ENCODE measurements at places on chromosomes 2 and 18. TPM values are rescaled to one million over a fixed set of nuclear protein-coding genes. Genes with fewer than 3 reads are reported as not detected.

DNA sequence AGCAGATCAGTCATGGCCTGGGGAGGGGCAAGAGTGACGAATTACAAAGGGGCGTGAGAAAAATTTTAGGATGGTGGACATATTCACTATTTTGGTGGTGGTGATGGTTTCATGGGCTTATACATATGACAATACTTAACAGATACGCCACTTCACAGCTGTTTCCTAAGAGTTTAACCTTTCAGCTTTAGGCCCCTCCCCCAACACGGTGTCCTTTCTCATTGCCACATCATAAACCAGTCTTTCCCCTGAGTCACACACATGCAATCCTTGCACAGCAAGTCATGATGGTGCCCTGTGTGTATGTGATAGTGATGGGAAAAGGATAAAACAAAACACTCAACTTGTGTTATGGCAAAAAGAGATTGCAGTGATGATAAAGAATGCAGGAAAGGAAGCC is 47.6 kb upstream of the IL1R1 start:
- H3K27ac ChIP-seq: no peak overlapping the region
- H3K36me3 ChIP-seq: no peaks in the 10 kb centered on the region
- no peak for DNase-seq
- H3K4me3 ChIP-seq: no peak overlapping the region
- no peaks in the 10 kb centered on the region for H3K27me3 ChIP-seq
- no peaks in the 10 kb centered on the region for H3K4me1 ChIP-seq

DNA sequence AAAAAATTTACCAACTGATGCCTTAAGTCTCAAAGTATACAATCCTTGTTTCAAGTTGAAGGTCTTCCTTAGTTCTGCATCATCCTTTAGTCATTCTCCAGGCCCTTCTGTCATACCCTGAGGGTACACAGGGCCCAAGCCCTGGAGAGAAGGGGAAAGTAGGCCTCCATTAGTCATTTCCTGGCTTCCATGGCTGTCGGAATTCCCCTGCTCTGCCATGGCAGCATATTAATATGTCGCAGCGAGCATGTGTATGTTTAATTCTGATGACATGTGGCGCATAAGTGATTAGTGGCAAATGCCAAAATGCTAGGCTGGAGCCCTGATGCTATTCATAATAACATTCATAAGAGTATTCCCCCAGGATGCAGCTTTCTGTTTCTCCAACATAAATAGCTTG is 22.1 kb downstream of the GPR39 start:
- no peaks in the 10 kb centered on the region for H3K4me1 ChIP-seq
- no peaks in the 10 kb centered on the region for H3K27me3 ChIP-seq
- DNase-seq: no peak
- H3K4me3 ChIP-seq: no peak overlapping the region

DNA sequence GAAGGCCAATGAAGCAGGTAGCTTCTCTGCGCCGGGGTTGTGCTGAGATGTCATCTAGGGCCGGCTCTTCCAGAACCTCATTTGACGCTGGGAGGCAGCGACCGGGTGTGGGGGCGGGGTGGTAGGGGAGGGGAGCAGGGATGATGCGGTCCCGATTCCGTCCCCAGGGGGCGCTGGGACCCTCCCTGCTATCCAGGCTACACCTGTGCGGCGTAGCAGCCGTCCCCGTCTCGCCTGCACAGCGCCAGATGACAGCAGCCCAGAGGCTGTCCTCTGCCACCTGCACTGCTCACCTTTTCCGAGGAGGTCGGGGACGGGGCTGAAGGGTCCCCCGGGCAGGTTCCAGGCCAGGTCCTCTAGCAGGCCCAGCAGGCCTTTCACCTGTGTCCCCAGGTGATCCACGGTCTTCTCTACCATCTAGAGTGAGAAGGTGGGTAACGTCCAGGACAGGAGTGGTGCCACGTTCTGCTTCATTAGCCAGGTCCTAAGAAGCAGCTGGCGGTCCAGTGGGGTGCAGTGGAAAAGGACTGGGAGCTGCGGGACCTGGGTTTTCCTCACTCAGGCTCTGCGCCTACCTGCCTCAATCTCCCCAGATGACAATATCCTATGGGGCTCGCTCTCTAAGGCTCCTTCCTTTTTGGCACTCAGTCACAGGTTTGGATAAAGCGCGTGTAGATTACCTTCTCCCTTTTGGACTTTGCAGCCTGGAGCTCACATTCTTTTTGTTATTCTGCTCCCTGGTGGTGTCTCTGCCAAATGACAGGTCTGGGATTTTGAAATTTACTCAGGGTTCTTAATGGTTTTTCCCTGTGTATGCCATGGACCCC is 56.0 kb upstream of the RAB6C start:
- no peak overlapping the region for H3K27ac ChIP-seq
- no peaks in the 10 kb centered on the region for H3K27me3 ChIP-seq
- H3K4me3 ChIP-seq: peak overlapping the region; percentile 52
- no peaks in the 10 kb centered on the region for H3K36me3 ChIP-seq
- no peaks in the 10 kb centered on the region for H3K4me1 ChIP-seq
- DNase-seq: no peak

DNA sequence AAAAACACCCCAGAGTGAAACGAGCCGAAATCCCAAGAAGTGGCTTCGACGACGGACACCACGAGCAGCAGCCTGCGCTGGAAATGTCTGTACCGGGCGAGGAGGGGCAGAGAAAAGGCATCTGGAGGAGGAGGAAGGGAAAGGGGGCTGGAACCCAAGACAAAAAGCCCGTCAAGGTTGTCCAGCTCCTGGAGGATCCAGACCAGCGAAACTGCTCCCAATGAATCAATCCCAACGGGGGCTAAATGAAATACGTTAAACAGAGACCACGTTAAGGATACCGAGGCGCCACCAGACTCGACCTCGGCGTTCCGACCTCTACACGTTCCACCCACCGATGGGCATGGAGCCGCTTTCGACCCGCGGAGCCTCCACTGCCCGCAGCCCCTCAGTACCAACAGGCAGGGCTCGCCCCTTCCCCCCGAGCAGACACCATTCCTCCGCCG is 400 bp downstream of the CCDC88A start:
- H3K27ac ChIP-seq: peak overlapping the region; percentile 83
- H3K36me3 ChIP-seq: no peaks in the 10 kb centered on the region
- H3K4me3 ChIP-seq: peak overlapping the region; percentile 91
- DNase-seq: no peak

HOXD3 gene
- total RNA-seq: 4.8 TPM

PLCD4 gene
- 1.8 TPM for total RNA-seq

DNA sequence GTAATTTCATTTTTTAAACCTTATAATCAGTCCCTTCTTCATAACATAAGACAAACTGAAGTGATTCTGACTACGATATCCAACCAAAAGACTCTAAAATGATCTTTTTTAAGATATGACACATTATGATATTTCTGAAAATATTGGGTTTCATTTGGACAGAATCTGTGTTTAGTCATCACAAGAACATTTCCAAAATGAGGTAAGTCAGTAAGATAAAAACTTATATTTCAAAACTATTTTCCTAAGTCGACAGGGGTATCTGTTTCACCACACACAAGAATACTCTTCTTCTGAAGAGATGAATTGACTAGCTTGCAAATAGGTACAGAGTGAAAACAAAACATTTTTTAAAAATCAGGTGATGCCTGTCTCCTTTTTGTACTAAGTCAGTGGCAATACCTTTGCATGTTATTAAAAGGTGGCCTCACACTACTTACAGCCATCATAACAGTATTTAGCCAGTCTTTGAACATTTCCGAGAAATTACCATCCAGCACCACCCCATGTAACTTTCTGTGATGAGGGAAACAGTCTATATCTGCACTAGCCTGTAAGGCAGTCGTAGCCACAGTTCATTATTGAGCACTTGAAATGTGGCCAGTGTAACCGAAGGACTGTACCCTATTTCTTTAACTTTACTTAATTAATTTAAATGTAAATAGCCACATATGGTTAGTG is 13.5 kb downstream of the STK39 start:
- H3K4me1 ChIP-seq: no peaks in the 10 kb centered on the region
- no peak overlapping the region for H3K4me3 ChIP-seq
- no peak for DNase-seq

UGT1A5 gene
- not detected for total RNA-seq

FER1L5 gene
- 0.98 TPM for total RNA-seq

DNA sequence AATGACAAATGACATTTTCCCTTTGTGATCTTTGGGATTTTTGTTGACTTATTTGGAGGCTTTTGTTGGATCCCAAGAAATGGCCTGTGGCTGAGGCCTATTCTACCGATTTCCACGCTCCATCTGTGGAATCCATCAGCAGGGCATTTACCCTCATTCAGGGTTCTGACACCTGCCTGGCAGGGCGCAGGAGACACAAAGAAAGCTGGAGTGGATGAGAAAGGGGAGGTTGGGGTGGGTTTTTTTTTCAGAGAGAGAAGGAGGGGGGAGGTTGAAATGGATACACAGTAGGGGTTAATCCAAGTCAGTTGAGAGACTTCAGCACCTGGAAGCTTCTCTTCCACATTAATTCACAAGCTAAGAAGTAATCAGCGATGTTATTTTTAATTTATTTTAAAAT is 59.7 kb downstream of the PAX3 start:
- no peaks in the 10 kb centered on the region for H3K4me1 ChIP-seq
- no peak overlapping the region for H3K4me3 ChIP-seq
- H3K36me3 ChIP-seq: no peaks in the 10 kb centered on the region
- H3K27me3 ChIP-seq: no peaks in the 10 kb centered on the region
- DNase-seq: no peak

CHN1 gene
- 14.7 TPM for total RNA-seq

- no peak overlapping the region for H3K27ac ChIP-seq
- no peak for DNase-seq
- no peaks in the 10 kb centered on the region for H3K4me1 ChIP-seq
- peak overlapping the region; percentile 34 for H3K4me3 ChIP-seq
Measured at GRCh38 chr2:219476652-219477151, 22.0 kb upstream of the GMPPA start.

GRCh38 chr2:204315236-204315662 is 230.0 kb upstream of the PARD3B start:
- DNase-seq: no peak
- H3K4me1 ChIP-seq: no peaks in the 10 kb centered on the region
- peak overlapping the region; percentile 13 for H3K4me3 ChIP-seq
- H3K27me3 ChIP-seq: no peaks in the 10 kb centered on the region
- no peaks in the 10 kb centered on the region for H3K36me3 ChIP-seq
- no peak overlapping the region for H3K27ac ChIP-seq

DNA sequence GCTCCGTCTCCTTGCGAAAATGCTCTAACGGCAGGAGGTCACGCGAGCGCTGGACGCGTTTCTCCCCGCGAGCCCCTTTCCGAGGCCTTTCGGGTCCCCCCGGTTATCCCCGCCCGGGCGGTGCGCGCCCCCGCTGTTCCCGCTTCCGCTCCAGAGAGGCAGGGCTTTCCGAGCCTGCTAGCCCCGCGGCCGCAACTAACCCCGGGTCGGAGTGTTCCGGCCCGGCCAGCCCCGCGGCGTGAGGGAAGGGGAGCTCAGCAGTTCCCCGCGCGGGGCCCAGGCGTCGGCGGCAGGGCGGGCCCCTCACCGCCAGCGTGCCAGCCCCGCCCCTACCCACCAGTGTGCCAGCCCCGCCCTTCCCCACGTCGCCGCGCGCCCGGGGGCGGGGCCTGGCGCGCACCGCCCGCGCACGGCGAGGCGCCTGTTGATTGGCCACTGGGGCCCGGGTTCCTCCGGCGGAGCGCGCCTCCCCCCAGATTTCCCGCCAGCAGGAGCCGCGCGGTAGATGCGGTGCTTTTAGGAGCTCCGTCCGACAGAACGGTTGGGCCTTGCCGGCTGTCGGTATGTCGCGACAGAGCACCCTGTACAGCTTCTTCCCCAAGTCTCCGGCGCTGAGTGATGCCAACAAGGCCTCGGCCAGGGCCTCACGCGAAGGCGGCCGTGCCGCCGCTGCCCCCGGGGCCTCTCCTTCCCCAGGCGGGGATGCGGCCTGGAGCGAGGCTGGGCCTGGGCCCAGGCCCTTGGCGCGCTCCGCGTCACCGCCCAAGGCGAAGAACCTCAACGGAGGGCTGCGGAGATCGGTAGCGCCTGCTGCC is at the start of gene MSH6:
Gene MSH6 (plus strand): TSS at position 475 of the 815 bp plus-strand sequence. CDS start 89 bp downstream, at position 564.
- peak within 1 kb of the TSS; percentile 90 for H3K27ac ChIP-seq
- no peaks in the 10 kb centered on the region for H3K36me3 ChIP-seq
- peak within 1 kb of the TSS; percentile 92 for H3K4me3 ChIP-seq
- no peaks in the 10 kb centered on the region for H3K27me3 ChIP-seq
- no peaks in the 10 kb centered on the region for H3K4me1 ChIP-seq

DNA sequence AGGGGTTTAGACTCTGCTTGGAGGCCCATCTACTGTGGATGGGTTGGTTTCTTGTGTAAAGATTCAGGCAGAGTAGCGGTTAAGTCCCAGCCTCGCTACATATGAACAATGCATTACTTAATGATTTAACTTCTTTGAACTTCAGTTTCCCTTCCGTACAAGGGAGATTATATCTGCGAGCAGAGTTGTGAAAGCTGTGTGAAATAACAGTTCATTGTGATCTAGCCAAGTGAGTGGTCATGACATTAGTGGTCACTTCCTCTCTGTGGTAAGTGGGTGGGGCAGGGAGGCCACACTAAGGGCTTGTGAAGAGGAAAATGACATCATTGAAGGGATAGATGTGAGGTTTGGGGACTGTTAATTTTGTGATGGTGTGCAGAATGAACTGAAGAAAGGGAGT is 14.1 kb upstream of the MEX3C start:
- no peak overlapping the region for H3K4me3 ChIP-seq
- H3K4me1 ChIP-seq: no peaks in the 10 kb centered on the region
- H3K27me3 ChIP-seq: no peaks in the 10 kb centered on the region
- H3K36me3 ChIP-seq: no peaks in the 10 kb centered on the region
- DNase-seq: no peak

CACNB4 gene
- total RNA-seq: 1.6 TPM

- no peak for DNase-seq
- H3K27ac ChIP-seq: no peak overlapping the region
- no peaks in the 10 kb centered on the region for H3K4me1 ChIP-seq
- no peaks in the 10 kb centered on the region for H3K36me3 ChIP-seq
Measured at GRCh38 chr2:171136024-171136423, 24.7 kb downstream of the TLK1 start.

DNA sequence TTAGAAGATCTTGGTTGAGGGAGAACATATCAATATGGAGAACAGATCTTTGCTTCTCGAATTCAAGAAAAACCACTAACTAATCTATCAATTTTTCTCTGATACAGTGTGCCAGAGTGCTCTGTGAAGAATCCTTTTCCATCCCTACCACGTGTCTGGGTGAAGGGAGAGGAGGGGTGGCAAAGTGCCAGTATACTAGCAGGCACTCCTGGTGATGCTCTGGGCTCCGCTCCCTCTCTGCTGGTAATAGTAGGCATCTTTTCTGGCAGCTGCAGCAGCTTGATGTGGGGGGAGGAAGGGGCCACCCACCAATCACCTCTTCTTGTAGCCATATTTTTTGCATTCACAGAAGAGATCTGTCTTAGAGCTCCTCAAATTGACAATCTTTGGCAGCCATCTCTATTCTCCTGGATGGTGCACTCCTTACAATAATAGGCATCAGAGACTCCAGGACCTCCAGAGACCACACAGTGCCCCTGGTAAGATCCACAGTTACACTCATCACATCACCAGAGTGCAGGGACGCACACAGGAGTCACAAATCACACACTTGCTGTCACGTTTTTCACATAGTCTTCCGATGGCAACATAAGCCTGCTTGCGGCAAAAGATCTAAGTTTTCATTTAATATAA is 15.7 kb downstream of the STK39 start:
- no peak overlapping the region for H3K27ac ChIP-seq
- no peaks in the 10 kb centered on the region for H3K4me1 ChIP-seq
- no peaks in the 10 kb centered on the region for H3K36me3 ChIP-seq
- H3K27me3 ChIP-seq: no peaks in the 10 kb centered on the region

SERPINB3 gene
- not detected for total RNA-seq

GRCh38 chr2:223513771-223514455 is 88.2 kb downstream of the SCG2 start:
- H3K4me3 ChIP-seq: no peak overlapping the region
- no peaks in the 10 kb centered on the region for H3K27me3 ChIP-seq
- H3K4me1 ChIP-seq: no peaks in the 10 kb centered on the region
- no peak overlapping the region for H3K27ac ChIP-seq
- H3K36me3 ChIP-seq: no peaks in the 10 kb centered on the region
- no peak for DNase-seq

SIX2 gene
- total RNA-seq: 0.98 TPM

NAT8 gene
- total RNA-seq: not detected

PDIA6 gene
- 118 TPM for total RNA-seq

ANKRD30BL gene
- not detected for total RNA-seq
